ENCODE measurements at places on chromosomes 4 and X.

DNA sequence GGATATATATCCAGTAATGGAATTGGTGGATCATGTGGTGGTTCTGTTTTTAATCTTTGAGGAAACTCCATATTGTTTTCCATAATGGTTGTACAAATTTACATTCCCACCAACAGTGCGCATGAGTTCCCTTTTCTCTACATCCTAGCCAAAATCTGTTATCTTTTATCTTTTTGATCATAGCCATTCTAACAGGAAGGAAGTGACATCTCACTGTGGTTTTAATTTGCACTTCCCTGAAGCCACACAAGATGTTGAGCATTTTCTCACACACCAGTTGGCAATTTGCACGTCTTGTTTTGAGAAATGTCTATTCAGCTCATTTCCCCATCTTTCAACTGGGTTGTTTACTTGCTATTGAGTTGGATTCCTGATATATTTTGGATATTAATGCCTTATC, 194.9 kb downstream of the CBLL2 start:
- no peak for DNase-seq

DNA sequence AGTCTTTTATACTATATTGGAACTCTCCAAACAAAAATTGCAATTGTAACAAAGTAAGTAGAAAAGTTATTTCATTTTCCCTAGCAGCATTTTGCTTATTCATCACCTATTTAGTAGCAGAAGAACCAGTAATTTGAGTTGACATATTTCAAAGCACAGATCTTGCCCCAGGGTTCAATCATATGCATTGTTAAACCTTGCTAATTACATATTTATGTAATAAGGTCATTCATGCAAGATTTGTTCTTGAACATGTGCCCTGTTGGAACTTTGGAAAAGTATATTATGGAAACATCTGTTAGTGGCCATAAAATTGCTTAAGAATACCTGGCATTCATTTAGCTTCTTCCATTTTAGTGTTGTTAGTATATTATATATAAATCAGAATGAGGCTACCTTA, 191.7 kb downstream of the TLL1 start:
- no peak for DNase-seq

DNA sequence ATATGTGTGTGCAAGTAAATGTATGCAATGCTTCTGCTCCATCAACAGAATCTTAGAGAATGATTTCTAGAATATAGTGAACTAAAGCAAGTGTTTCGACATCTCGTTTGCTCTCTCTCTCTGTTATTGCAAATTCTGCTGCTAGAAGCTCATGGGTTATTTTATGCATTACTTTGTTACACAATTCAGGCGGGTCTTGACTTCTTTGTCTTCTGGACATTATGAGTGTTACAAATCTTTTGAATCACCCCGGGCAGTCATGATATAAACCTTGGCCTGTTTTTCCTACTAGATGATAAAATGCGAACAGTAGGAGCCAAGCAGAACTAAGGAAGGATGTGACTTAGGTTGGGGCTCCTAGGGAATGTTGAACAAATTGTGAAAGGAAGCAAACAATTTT, 166.4 kb upstream of the SFRP2 start:
- no peak for DNase-seq

DNA sequence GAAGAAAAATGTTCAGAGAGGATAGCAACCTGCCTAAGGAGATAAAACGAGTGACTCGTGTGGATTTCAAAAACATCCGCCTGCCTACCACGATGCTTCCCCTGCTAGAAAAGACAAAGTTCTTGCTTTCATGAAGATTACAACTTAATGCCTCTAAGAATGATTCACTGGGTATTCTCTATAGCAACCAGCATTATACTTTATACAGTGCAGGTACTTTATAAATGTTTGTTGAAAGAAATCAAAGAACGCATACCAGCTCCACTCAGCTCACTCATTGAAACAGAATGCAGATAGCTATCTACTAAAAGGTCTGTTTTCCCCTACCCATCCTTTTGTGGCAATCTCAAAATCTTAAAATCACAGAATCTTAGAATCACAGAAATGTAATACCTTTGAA, 33.7 kb downstream of the GASK1B start:
- DNase-seq: no peak

DNA sequence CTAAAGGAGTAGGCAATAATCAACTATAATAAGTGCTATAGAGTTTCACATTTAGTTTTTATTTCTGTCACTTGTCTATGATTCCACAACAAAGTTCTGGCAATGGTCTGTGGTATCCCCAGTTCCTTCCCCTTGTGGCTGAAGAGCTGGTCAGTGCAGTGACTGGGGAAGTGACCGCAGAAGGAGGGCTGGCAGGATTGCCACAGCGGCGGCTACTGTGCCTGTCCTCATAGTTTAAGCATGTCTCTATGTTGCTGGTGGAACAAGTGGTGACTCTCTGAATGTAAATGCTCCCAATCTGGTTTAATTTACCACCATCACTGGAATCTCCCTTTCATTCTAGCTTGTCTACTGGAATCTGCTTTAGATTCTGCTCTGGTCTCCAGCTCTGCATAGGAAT, 170.6 kb upstream of the GK2 start:
- no peak for DNase-seq

Data from activated CD8-positive, alpha-beta memory T cell treated with anti-CD3 and anti-CD28 coated beads for 1 hour (primary cell).